CD8-positive, alpha-beta T cell (primary cell): ENCODE measurements at places on chromosomes 7 and 10. TPM values are rescaled to one million over a fixed set of nuclear protein-coding genes. Genes with fewer than 3 reads are reported as not detected.

DNA sequence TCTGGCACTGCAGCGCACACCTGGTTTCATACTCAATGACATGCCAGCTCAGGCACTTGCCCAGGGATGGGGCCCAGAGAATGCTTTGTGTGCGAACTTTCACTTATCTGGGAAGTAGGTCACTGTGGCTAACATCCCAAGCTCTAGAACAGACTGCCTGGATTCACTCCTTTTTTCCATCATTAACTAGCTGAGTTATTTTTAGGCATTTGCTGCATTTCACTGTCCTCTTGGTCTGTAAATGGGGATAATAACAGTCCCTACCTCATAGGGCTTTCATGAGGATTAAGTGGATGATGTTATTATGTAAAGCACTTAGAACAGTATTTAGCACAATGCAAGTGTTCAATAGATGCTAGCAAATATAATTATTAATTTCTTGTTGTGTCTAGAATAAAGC lies 98.7 kb upstream of the DOCK1 start:
- no peak for DNase-seq

TAS2R5 gene
- 0.31 TPM for total RNA-seq

DNA sequence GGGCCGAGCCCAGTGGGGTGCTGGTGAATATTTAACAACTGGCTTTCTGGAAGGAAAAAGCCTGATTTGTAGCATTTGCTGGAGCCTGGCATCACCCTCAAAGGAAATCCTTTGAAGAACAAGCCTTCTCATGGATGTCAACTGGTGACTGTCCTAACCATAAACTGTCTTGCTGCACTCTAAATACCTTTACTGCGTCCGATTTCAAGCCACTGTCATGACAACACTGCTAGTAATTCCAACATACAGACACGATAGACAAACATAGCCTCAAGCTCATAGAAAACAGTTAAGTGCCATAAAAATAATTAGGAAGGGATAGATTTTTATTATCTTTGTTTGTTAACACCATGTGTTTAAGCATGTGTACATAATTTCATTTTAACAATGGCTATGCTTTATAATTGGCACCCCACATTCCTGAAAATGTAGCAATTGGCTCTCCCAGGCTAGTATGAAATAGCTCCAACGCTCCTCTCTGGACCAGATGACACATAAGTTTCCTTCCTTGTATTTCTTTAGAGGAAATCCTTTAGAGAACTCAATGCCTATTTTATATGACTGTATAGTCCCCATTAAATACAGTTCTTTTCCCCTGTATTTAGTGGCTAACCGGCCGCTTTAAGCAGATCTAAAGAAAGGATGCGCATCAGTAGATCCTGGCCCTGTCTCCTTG lies 273.4 kb downstream of the PRPF18 start:
- DNase-seq = no peak

DNA sequence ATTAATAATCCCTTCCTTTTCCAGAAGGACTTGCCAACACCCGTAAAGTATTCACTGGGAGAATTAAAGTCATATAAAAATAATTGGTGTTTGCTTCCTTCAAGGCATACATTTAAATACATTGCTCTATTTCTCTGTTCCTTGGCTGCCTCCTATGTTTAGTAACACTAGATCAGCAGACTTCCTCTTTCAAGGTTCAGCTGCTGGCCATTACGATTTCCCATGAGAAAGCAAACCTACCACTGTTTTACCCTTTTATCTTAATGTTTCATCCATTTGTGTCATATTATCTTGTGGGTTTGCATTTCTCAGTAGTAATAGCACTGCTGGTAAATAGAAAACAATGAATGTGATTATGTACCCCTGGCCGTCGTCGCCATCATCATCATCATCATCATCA lies 313.8 kb upstream of the BMPER start:
- no peak for DNase-seq

DNA sequence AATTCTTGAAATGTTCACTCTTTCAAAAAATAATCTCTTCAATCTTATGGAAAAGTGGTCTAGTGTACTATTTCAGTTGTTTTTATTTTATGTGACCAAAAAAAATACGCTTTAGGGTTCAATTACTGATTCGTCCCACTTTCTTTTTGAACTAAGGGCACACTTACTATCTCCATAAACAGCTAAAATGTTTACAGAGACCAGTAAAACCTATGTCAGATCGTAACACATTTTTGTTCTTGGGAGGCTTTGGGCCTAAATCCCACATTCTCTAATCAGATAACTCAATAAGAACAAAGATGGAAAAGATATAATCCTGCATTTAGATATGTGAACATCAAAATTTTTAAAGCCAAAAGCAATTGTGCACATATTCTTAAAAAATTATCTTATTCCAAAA lies 29.8 kb upstream of the EPC1 start:
- DNase-seq = no peak

AKR1C1 gene
- 1.3 TPM for total RNA-seq

DNA sequence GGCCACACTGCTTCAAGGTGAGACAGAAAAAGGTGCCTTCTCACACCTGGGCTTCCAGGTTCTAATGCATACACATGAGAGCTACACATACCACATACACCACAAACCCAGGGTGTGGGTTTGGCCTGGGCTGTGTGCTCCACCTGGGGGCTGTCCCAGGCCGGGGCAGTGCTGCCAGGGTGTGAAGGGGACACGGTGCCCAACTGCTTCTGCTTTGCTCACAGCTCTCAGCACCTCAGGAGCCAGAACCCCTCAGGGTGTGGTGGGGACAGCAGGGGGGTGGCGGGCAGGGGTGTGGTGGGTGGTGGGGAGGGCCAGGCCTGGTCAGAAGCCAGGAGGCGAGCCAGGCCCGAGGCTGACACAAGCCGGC lies 51.1 kb downstream of the TMEM209 start:
- DNase-seq = no peak

GRCh38 chr7:136845899-136846465 lies 22.5 kb upstream of the CHRM2 start:
- no peak for DNase-seq

SUN3 gene
- not detected for total RNA-seq

DNA sequence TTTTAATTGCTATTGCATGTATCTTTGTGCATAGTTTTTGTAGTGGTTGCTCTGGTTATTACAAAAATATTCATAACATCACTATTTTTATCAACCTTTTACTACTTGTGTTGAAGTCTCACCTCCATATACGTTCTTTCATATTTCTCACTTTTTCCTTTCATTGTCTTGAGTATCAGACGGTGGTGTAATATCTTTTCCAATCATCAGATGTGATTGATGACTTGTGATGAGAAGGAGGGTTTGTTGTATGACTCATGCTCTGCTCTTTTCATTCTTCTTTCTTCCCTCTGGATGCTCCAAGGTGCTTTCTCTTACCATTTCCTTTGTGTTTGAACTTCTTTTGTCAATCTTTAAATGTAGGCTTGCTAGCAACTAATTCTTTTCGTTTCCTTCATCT lies 310.2 kb downstream of the TNS3 start:
- no peak for DNase-seq

DNA sequence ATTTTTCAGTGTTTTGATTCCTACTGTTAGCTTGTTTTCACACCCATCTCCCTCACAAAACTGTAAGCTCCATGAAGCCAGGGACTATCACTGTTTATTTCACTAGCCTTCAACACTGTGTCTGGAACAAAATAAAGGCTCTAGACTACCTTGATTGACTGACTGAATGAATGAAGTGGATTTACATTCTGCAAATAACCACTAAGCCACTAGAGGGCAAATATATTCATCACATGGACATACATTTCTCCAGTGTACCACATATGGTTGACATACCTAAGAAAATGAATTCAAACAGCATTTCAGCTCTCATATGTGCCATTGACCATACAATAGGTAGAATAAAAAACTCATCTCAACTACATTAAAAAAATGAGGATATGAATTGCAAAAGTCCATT lies 185.9 kb downstream of the RAB11FIP2 start:
- no peak for DNase-seq
